Left lung (tissue), 14 donors: ENCODE measurements at places on chromosomes 4 and X. TPM values are rescaled to one million over a fixed set of nuclear protein-coding genes. Genes with fewer than 3 reads are reported as not detected.

AMTN gene
- 3.3 TPM for total RNA-seq

GRIA2 gene
- total RNA-seq = not detected

JAKMIP1 gene
- total RNA-seq = 0.29 TPM

- no peak for DNase-seq
Measured at GRCh38 chr4:119788349-119789266, 160.0 kb upstream of the PDE5A start.

DNA sequence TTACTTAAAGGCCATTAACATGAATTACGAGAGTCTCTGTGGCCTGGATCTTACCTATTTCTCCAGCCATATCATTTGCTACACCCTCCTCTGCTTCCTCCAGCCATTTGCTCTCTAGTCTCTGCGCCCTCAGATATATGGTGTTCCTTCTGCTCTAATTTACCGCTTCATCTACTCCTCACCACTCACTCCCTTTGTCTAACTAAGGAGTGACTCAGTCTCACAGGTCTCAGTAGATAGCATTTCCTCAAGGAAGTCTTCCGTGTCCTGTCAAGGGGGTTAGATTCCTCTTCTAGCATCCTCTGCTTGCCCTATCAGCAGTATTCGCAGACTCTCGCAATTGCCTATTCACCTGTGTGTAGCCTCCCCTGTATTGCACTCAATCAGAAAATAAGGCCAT, 892.1 kb upstream of the INTU start:
- DNase-seq = no peak

DNA sequence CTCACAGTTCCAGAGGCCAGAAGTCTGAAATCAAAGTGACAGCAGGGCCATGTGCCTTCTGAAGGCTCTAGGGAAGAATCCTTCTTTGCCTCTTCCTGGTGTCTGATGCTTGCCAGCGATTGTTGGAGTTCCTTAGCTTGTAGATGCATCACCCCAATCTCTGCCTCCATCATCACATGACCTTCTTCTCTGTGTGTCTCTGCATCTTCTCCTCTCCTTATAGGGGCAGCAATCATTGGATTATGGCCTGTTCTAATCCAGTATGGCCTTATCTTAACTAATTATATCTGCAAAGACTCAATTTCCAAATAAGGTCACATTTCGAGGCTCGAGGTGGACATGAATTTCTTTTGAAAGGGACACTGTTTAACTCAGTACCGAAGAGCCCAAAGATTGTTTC, 71.7 kb upstream of the RAI2 start:
- DNase-seq = no peak
